ENCODE measurements at places on chromosomes 5 and 9. TPM values are rescaled to one million over a fixed set of nuclear protein-coding genes. Genes with fewer than 3 reads are reported as not detected.

GRCh38 chr9:89380437-89381307 lies 62.4 kb downstream of the SECISBP2 start:
- peak; percentile 7 for DNase-seq

Gene C5orf34
- 3.3 TPM for total RNA-seq

- peak; percentile 94 for DNase-seq
Observed at GRCh38 chr5:32522429-32523143, 62.8 kb upstream of the SUB1 start.

Gene SLC34A3
- total RNA-seq: 0.09 TPM

DNA sequence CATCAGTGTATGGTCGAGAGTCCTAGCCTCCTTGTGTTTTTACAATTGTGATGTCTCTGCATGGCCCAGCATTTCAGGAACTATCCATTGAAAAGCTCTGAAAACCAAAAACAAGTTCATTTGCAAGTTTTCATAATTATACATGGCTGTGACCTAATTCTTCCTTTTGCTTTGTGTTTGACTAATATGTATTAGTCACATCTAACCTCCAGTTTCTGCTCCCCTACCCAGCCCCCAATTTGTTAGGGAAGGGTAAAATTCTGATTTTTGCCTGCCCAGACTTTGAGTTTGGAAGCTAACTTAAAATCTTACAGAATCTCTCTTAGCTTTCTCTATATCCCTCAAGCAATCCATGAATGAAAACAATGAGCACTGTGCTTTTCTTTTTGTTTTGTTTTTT lies 128.2 kb upstream of the SEMA6A start:
- DNase-seq: no peak

Gene SLCO6A1
- total RNA-seq: not detected

DNA sequence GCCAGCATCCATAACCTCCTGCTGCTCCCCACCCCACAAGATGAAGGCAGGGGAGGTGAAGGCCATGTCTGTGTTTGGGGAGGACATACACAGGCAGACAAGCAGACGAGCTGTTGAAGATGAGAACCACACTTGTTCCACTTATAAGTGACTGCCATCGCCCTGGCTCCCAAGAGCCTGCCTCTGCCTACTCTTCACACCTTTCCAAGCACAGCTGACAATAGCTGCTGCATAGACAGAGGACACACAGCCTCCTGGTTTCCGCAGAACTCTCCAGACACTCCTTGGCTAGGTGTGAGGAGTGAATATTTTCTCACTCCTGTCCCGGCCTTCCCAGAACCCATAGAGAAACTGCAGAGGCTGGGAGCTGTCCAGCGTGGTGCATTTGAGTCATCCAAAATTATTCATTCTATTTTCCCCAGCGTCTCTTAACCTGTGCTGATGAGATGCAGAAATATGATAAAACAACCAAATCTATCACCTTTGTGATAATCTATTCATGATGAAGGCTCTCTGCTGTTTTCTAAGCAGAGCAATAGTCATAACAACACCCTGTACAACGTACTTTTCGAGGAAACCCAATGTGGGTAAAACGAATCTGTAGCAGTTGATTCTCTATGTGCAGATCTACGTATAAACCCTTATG lies 24.7 kb downstream of the KLF9 start:
- peak; percentile 46 for DNase-seq

DNA sequence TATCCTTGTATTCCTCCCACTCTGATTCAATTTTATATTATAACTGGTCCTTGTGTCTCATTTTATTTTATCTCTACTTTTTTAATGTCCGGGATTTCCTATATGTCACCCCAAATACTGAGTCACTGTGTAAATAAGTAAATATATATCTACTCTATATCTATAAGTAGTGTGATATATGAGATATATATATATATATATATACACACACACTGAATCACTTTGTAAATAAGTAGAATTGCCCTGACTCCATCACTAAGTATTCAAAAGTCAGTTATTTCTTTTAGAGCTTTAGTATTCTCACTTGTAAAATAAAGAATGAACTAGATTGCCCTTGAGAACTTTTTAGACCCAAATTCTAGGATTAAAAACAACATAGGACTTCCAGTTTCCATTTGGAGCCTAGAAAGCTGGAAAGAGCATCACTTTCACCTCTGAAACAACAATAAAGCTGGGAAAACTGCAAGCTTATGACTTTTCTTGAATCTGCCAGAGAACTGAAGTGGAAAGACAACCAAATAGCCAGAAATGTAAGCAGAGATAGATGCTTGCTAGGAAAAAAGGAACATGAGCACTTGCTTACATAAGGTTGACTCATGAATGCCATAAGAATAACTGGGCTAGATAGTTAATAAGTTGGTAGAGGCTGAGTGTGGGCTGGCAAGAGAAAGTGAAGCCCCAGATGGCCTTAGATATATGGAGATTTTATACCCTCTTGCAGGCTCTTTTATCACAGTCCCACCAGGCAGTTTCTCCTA lies 171.1 kb upstream of the TLX3 start:
- peak; percentile 76 for DNase-seq

Gene PRRC1
- 141 TPM for total RNA-seq

DNA sequence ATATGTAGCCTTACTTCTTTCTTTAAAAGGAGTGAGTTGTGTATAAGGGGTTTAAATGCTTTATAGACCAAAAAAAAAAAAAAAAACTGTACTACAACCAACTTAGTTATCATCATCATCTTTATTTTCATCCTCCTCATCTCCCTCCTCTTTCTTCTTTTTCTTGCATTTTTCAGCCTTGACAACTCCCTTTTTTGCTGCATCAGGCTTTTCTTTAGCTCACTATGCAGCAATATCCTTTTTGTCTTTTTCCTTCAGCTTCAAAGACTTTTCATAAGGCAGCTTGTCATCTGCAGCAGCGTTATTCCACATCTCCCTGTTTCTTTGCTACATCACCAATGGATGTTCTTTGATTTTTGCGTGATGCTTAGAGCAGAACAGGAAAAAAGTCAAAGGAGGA lies 526.0 kb downstream of the ZNF608 start:
- DNase-seq: no peak

DNA sequence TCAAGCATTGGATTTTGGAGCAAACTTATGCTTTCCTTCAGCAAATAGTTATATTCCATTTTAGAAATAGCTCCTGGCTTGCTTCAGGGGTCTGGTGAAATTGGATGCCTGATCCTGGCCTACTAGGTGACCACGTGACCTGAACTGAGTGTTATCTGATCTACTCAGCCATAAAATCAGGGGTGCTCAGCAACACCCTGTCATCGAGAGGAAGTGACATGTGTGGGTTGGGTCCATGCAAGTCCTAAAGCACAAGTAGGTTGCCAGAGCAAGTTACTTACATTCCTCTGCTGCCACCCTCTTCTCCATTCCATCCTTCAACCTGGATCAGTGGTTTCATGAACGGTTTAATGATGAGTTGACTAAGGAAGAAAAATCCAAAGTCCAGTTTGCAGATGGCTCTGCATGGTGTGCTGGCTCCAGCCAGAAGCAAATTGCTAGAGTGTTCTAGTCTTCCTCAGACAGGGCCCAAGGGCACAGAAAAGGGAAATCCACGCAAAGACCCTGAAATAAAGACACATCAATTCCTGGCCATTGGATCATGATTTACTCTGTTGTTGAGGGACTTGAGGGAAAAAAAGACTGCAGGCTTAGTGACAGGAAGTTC lies 2.8 kb upstream of the FAM193B start:
- DNase-seq: no peak

DNA sequence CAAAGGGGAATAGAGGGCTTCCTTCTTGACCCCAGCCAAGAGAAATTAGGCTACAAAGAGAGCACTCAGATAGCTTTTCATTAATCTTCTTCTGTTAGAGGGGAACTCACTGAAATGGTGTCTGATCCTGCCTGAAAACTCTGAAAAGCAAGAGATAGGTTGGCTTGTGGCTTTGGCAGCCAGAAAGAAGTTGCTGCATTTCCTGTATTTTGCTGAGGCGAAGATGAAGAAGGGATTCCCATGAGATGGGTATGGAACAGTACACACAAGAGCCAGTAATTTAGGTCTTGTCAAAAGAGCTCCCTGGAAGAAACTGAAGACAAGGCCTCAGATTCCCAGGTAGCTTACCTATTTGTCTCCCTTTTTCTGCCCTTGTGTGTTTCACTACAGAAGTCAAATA lies 120.9 kb upstream of the TARS1 start:
- DNase-seq: peak; percentile 64

DNA sequence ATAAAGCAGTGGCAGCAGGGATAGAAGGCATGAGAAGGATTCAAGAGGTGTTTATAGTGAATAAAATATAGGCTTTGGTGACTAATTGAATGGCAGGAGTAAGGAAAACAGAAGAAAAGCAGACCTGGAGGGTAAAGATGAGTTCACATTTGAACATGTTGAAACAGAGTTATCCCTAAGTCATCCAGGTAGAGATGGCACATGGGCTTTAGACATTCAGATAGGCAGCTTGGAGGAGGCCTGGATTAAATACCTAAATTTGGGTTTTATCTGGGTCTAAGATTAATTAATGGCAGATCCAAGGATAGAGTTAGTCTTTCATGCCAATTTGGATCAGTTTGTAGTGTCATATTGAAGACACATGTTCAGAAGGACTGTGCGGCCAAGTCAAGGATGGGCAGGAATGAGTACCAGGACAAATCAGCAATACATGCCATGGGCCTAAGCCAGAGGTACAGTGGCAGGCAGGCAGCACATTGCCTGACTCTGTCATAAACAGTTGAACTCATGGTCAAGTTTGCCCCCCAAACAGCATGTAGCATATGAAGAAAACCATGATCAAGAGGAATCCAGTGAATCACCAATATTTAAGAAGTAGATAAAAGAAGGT lies 115.5 kb upstream of the SLC12A2 start:
- DNase-seq: no peak

Gene GOLGA1
- total RNA-seq: 10.2 TPM

Gene CDH9
- not detected for total RNA-seq

Gene ENC1
- 389 TPM for total RNA-seq

Gene SPOCK1
- total RNA-seq: 71.0 TPM

- DNase-seq: no peak
Observed at GRCh38 chr5:2093859-2094615, 211.3 kb upstream of the IRX4 start.

Gene SPATA31A6
- total RNA-seq: not detected

DNA sequence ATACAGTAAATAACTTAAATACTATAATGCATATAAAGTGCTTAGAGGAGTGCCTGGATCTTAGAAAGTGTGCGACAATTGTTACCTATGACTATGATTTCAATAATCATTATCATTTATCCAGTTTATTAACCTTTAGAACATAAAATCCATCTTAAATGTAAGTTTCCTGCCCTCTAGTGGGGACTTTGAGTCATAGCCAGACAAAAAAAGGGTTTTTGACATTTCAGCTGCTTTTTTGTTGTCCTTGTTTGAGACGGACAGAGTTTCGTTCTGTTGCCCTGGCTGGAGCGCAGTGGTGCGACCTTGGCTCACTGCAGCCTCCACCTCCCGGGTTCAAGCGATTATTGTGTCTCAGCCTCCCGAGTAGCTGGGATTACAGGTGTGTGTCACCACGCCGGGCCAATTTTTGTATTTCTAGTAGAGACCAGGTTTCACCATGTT lies 9.7 kb upstream of the C9orf152 start:
- peak; percentile 27 for DNase-seq

GRCh38 chr5:152270096-152270495 lies 135.0 kb downstream of the NMUR2 start:
- peak; percentile 4 for DNase-seq

GRCh38 chr5:150278046-150278730 lies 11.4 kb downstream of the CAMK2A start:
- DNase-seq: peak; percentile 22

GRCh38 chr5:124408738-124409453 lies 337.5 kb downstream of the ZNF608 start:
- peak; percentile 79 for DNase-seq

Gene OLFM1
- 5.5 TPM for total RNA-seq
